ENCODE measurements at places on chromosomes 2 and 18. TPM values are rescaled to one million over a fixed set of nuclear protein-coding genes. Genes with fewer than 3 reads are reported as not detected.
A peak's percentile ranks its signal among the peaks of the same experiment; 100 is the strongest.

The SESTD1 gene
- 31.3 TPM for total RNA-seq

GRCh38 chr2:101176803-101177202, 25.6 kb upstream of the TBC1D8 start:
- no peaks in the 10 kb centered on the region for H3K4me1 ChIP-seq
- no peak overlapping the region for H3K4me3 ChIP-seq
- no peaks in the 10 kb centered on the region for H3K27me3 ChIP-seq
- no peak for DNase-seq
- H3K36me3 ChIP-seq, result no peaks in the 10 kb centered on the region

DNA sequence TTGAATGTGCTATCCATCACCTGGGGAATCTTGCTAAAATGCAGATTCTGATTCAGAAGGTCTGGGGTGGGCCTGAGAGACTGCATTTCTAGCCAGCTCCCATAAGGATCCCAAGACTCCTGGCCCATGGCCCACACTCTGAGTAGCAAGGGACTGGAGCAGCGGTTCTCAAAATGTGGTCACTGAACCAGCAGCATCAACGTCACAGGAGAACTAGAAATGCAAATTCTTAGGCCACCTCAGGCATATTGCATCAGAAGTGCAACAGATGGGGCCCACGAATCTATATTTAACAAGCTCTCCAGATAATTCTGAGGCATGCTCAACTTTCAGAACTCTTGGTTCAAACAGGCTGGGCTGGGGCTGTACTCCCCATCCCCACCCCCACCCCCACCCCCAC, 74.6 kb downstream of the DHRS9 start:
- H3K27ac ChIP-seq, result no peak overlapping the region
- H3K27me3 ChIP-seq, result no peaks in the 10 kb centered on the region

DNA sequence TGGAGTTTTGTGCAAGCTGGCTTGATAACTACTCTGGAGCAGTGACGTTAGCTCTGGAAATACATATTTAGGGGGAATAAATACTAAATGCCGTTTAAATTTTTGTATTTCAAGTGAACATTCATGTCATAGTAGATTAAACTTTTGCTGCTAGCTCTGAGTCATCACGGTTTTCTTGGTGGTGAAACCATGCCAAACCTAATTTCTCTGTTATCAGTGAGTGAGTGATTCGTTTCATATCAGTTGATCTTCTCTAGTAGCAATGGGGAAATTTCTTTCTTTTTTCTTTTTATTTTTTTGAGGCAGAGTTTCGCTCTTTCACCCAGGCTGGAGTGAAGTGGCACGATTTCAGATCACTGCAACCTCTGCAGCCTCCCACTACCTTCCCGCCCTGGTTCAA, 211.1 kb downstream of the PTPRM start:
- H3K27me3 ChIP-seq, result no peaks in the 10 kb centered on the region
- H3K36me3 ChIP-seq, result no peaks in the 10 kb centered on the region
- no peaks in the 10 kb centered on the region for H3K4me1 ChIP-seq

The UGT1A4 gene
- not detected for total RNA-seq

- H3K36me3 ChIP-seq, result no peaks in the 10 kb centered on the region
- no peak overlapping the region for H3K27ac ChIP-seq
- H3K27me3 ChIP-seq, result no peaks in the 10 kb centered on the region
These were observed 106.4 kb downstream of the PID1 start for GRCh38 chr2:229164545-229165249.

GRCh38 chr18:52236131-52236530, 103.9 kb upstream of the DCC start:
- DNase-seq, result no peak
- H3K4me3 ChIP-seq, result no peak overlapping the region
- no peak overlapping the region for H3K27ac ChIP-seq
- H3K4me1 ChIP-seq, result no peaks in the 10 kb centered on the region
- no peaks in the 10 kb centered on the region for H3K36me3 ChIP-seq
- no peaks in the 10 kb centered on the region for H3K27me3 ChIP-seq

GRCh38 chr2:191637182-191638078, 40.5 kb upstream of the NABP1 start:
- H3K27ac ChIP-seq, result peak overlapping the region; percentile 49
- peak; percentile 87 for DNase-seq
- H3K36me3 ChIP-seq, result no peaks in the 10 kb centered on the region
- no peaks in the 10 kb centered on the region for H3K27me3 ChIP-seq

The EML4 gene
- total RNA-seq, result 107 TPM

The DCTN1 gene
- 190 TPM for total RNA-seq

DNA sequence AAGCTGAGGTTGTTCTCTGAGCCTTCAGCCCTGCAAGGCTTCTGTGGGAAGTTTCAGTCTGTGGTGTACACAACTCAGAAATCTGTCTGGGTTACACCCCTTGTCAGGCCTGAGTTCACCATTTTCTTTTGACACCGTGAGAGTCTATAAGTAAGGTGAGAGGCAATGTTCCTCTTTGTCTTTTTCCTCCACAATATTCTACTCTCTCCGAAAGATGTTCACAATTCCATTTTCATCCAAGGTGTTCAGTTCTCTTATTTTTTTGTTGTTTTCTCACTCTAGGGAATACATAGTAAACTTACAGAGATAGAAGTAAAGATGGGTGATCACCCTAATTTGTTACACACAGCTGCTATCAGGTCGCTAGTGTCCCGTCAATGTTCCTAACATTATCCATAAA, 3.2 kb downstream of the ERMN start:
- no peaks in the 10 kb centered on the region for H3K27me3 ChIP-seq
- no peaks in the 10 kb centered on the region for H3K36me3 ChIP-seq
- no peak overlapping the region for H3K27ac ChIP-seq
- no peak for DNase-seq

DNA sequence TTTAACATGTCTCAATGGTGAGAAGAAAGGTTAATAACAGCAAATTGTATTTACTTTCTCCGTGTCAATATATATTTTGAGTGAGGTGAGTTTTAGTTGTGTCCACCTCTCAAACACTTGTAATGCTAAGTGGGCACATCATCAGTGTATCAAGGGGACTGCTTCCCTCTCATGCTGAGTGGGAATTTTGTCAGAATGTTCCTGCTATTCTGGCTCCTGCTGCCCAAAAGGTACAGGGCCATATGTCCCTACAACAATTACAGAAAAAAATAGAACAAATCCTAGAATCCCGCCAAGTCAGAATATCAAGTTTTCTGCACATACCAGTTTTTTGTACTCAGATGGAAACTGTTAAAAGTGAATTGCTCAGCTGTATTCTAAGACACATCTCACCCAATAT, 5.4 kb upstream of the CERKL start:
- 0 out of 2 replicates have a peak, but pooled peaks cover 1% of the 10 kb centered on the region for H3K27me3 ChIP-seq
- H3K4me3 ChIP-seq, result no peak overlapping the region
- H3K4me1 ChIP-seq, result no peaks in the 10 kb centered on the region
- H3K27ac ChIP-seq, result no peak overlapping the region
- H3K36me3 ChIP-seq, result no peaks in the 10 kb centered on the region

DNA sequence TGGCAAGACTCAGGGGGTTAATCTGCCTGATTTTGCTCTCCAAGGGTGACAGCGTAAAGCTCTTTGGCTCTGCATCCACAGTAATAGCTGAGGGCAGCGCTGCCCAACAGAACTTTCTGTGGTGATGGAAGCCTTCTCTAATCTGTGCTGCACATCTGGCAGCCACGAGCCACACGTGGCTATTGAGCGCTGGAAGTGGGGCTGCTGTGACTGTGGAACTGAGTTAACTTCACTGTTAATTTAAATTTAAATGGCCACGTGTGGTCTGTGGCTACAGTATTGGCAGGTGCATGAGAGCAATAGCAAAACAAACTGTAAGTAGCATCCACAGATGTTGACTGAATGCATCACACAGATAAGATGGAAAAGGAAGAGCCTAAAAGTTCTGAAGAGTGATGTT, 47.3 kb upstream of the TMEM200C start:
- no peak for DNase-seq
- no peaks in the 10 kb centered on the region for H3K36me3 ChIP-seq
- no peaks in the 10 kb centered on the region for H3K4me1 ChIP-seq
- no peak overlapping the region for H3K4me3 ChIP-seq
- H3K27ac ChIP-seq, result no peak overlapping the region

GRCh38 chr2:142716463-142717242, 160.8 kb upstream of the KYNU start:
- no peaks in the 10 kb centered on the region for H3K4me1 ChIP-seq
- no peaks in the 10 kb centered on the region for H3K36me3 ChIP-seq
- no peaks in the 10 kb centered on the region for H3K27me3 ChIP-seq
- no peak for DNase-seq
- H3K27ac ChIP-seq, result no peak overlapping the region
- no peak overlapping the region for H3K4me3 ChIP-seq

DNA sequence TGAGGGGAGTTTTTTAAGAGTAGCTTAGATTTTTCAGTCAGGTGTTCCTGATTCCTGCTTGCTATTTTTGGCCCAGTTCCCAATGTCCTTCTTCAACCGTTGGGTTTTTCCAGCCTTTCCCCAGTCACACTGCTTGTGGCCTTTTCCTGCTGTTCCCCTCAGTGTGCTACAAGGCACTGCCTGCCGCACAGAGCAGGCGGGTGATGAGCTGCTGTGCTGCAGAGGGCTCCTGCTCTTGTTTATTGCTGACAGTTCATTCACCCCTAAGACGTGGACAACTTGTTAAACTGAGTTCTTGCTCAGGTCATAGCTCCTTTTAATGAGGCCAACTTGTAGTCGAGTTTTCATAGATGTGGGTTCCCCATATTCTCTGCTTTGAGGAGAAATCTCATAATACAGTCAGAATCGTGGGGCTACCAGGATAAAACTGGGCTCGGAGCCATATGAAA, 20.6 kb downstream of the EIF4E2 start:
- H3K27ac ChIP-seq, result peak overlapping the region; percentile 41
- no peaks in the 10 kb centered on the region for H3K4me1 ChIP-seq
- peaks cover 27% of the 10 kb centered on the region for H3K36me3 ChIP-seq
- H3K4me3 ChIP-seq, result no peak overlapping the region

DNA sequence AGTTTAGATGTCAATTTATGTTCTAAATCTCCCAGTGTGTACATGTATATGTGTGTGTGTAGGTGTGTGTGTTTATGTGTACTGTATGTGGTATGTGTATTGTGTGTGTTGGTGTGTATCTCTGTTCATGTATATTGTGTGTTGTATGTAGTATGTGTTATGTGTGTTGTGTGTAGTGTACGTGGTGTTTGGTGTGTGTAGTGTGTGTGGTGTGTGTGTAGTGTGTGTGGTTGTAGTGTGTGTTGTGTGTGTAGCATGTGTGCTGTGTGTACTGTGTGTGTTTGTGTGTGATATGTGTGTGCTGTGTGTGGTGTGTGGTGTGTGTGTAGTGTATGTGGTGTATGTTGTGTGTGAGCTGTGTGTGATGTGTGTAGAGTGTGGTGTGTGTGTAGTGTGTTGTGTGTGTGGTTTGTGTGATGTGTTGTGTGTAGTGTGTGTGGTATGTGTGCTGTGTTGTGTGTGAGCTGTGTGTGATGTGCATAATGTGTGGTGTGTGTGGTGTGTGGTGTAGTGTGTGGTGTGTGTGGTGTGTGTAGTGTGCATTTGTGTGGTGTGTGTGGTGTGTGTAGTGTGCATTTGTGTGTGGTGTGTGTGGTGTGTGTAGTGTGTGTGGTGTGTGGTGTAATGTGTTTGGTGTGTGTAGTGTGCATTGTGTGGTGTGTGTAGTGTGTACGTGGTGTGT, 5.2 kb upstream of the RTP5 start:
- no peaks in the 10 kb centered on the region for H3K27me3 ChIP-seq
- H3K4me3 ChIP-seq, result no peak overlapping the region
- no peak overlapping the region for H3K27ac ChIP-seq
- DNase-seq, result no peak

DNA sequence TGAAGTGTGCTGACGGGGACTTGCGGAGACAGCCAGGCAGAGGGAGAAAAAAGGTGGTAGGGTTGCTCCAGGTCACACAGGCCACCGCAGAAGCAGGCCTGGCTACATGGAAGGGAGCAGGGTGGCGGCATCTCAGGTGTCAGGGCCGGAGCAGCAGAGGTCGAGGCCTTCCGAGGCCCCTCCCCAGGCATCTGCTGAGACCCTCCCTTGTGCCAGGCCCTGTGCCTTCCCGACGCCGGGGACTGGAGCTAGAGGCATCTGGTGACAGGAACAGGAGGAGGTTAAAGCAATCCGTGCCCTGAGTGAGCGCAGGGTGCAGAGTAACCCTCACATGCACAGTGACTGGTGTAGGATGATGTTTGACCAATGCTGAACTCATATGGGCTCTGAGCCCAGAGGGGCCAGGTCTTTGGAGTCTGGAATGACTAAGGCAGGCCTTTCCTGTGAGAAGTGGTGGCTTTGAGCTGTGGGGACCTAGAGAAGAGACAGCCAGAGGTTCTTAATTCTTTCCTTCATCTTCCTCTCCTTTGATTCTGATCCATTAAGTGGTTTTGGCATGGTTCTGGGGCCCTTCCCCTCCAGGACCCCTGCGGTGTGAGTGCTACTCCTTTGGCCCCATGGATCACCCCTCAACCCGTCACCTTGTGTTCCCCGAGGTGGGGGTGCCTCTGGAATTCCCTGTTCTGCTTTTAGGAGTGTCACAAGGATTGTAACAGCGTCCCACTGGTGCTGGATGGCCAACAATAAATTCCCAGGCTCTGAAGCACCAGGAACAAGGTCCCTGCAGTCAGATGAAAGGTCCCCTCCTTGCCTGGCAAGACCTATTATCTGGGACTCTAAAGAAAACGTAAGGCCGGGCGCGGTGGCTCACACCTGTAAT, 72.1 kb downstream of the KLHL29 start:
- no peak overlapping the region for H3K4me3 ChIP-seq
- H3K36me3 ChIP-seq, result no peaks in the 10 kb centered on the region
- no peaks in the 10 kb centered on the region for H3K27me3 ChIP-seq
- H3K27ac ChIP-seq, result no peak overlapping the region
- H3K4me1 ChIP-seq, result no peaks in the 10 kb centered on the region

The CARF gene
- total RNA-seq, result 8.0 TPM

DNA sequence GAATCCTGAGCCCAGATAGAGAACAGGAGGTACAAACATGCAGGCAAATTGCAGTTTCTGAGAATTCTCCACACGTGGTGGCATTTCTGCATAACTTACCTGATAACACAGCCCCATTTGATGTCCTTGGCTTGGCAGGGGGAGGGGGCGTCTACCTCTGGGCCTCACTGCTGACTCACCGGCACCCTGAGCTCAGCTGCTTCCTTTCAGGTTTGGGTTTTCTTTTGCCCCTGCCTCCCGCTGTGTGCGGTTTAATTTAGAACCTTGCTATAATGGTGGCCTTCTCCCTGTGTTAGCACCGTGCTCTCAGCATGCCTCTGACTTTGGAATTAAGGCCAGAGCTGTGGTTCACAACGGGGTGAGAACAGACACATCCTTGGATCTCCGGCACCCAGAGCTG, 4.4 kb downstream of the CTIF start:
- DNase-seq, result no peak
- no peak overlapping the region for H3K27ac ChIP-seq
- no peaks in the 10 kb centered on the region for H3K36me3 ChIP-seq
- no peaks in the 10 kb centered on the region for H3K27me3 ChIP-seq
- H3K4me1 ChIP-seq, result peaks cover 36% of the 10 kb centered on the region

GRCh38 chr2:170949415-170949814, 20.4 kb downstream of the GORASP2 start:
- no peak overlapping the region for H3K27ac ChIP-seq
- H3K36me3 ChIP-seq, result peaks cover 42% of the 10 kb centered on the region
- H3K4me3 ChIP-seq, result no peak overlapping the region
- no peak for DNase-seq
- H3K27me3 ChIP-seq, result no peaks in the 10 kb centered on the region
- peaks cover 2% of the 10 kb centered on the region for H3K4me1 ChIP-seq

- no peak for DNase-seq
- no peaks in the 10 kb centered on the region for H3K4me1 ChIP-seq
- H3K27ac ChIP-seq, result no peak overlapping the region
- no peak overlapping the region for H3K4me3 ChIP-seq
- no peaks in the 10 kb centered on the region for H3K27me3 ChIP-seq
These were observed 28.3 kb upstream of the CCL20 start for GRCh38 chr2:227785293-227785692.

The SLC40A1 gene
- total RNA-seq, result 0.74 TPM
